Fibroblast of skin of right quadriceps (primary cell): ENCODE measurements at places on chromosomes 4 and X.
A peak's percentile ranks its signal among the peaks of the same experiment; 100 is the strongest.

- peak; percentile 1 for DNase-seq
Measured at GRCh38 chrX:70171624-70172023, 5.7 kb upstream of the DGAT2L6 start.

GRCh38 chrX:103877571-103877970 is 45.5 kb upstream of the RAB9B start:
- DNase-seq, result no peak

DNA sequence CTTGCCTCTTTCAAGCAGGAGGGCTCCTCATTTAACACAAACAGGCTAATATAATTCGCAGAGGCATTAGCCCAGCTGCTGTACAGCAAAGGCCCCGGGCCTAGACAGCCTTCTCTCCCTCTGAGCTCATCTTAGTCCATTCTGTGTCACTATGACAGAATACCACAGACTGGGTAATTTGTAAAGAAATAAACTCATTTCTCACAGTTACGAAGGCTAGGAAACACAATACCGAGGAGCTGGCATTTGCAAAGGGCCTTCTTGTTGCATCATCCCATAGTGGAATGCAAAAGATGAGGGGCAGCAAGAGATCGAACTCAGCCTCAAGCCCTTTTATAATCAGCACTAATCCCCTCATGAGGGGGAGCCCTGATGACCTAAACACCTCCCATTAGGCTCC is 48.5 kb downstream of the TSPAN5 start:
- peak; percentile 53 for DNase-seq

DNA sequence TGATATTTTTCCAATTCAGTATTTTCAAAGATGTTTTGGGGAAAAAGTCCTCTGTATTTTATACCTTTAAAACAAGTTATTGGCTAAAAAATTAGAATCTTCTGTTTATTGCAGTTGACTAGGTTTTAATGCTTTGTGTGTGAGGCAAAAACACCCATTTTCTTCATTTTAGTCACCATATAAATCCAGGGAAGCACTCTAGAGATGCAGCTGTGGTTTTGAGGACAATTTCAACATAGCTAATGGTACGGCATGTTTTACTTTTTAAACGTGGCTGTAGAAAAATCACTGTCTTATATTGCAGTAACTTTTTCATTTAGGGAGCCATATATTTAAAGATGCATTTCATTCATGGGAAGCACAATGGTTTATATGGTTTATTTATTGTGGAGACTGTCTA is 129.1 kb upstream of the PITX2 start:
- DNase-seq, result peak; percentile 62

DNA sequence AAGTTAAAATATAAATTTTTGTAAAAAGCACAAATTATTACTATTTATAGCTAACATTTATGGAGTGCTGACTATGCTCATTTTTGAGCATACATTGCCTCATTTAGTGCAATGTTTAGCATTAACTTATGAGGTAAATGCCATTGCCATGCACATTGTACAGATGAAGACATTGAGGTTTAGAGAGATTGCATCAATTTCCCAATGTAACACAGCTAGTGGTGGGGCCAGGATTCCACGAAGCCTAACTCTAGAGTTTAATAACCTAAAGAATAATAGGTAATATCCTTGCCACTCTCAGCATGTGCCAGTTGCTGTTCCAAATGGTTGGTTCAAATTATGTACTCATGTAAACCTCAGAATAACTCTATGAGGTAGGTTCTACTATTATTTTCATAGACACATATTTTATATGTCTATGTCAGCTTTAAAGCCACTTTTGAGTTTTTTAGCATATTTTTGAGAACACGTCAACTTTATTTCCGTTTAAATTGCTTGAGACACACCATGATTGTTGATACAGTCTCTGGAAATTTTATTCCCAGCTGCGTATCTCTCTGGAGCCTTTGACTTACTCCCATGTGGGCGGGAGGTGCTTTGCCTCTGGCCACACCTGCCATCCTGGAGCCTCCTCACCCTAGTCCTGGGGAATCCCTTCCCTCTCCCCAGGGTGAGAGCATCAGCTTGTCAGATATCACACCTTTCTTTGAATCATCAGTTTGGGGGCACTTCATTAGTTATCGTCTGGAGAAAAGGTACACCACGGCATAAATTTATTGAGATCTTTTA is 10.8 kb upstream of the ADH1A start:
- peak; percentile 20 for DNase-seq

DNA sequence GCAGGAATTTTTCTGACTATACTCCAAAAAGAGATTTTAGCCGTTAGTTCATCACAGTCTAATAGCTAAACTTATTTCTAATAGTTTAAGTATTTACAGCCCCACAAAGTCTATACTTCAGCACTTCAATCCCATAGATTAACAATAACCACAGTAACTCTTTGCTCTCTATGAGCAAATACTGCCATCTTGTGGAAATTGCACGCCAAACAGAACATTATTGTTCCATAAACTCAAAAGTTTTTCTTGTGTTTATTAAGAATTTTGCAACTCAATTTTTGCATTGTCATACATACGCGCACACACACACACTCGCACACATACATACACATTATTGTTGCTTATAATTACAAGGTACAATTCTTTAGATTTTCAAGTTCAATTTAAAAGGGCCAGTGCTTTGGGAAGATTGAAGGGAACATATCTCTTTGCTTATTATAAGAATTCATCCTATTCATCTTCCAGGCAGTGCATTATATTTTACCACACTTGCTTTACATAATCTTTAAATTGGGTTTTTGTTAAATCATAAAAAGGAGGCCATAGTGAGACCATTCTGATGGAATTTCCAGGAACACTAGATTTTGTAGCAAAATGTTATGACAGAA is 63.8 kb upstream of the ATOH1 start:
- peak; percentile 35 for DNase-seq

GRCh38 chrX:120428309-120428708 is 40.8 kb downstream of the LAMP2 start:
- peak; percentile 4 for DNase-seq

DNA sequence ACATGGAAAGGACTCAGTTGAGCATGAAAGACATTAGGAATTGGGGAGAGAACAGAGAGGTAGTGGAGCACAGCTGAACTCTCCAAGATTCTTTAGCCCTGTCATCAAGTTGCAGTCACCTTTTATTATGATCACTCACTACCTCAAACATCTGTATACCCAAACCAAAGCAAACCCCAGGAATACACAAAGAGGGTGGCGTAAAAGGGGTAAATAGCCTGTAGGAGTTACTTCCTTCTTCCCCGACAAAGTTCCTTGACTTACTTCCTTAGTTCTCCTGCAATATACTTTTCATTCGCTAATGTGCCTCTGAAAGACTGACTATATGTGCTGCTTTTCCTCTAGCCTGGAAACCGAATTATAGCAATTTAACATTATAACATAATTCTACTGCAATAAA is 159.9 kb downstream of the SPRY1 start:
- DNase-seq, result no peak

GRCh38 chr4:106985830-106986229 is 50.3 kb downstream of the DKK2 start:
- peak; percentile 15 for DNase-seq

GRCh38 chrX:20412871-20413486 is 146.3 kb upstream of the RPS6KA3 start:
- no peak for DNase-seq

- DNase-seq, result no peak
Measured at GRCh38 chrX:126550816-126551215, 1.8 kb downstream of the DCAF12L1 start.

GRCh38 chr4:88775529-88775928 is 77.9 kb upstream of the NAP1L5 start:
- no peak for DNase-seq
